Stimulated activated CD4-positive, alpha-beta T cell treated with anti-CD3 and anti-CD28 coated beads, Interleukin-1b, Interleukin-23, amount 100 ng/mL, for 1 hour (primary cell): ENCODE measurements at places on chromosomes 3 and 15.

DNA sequence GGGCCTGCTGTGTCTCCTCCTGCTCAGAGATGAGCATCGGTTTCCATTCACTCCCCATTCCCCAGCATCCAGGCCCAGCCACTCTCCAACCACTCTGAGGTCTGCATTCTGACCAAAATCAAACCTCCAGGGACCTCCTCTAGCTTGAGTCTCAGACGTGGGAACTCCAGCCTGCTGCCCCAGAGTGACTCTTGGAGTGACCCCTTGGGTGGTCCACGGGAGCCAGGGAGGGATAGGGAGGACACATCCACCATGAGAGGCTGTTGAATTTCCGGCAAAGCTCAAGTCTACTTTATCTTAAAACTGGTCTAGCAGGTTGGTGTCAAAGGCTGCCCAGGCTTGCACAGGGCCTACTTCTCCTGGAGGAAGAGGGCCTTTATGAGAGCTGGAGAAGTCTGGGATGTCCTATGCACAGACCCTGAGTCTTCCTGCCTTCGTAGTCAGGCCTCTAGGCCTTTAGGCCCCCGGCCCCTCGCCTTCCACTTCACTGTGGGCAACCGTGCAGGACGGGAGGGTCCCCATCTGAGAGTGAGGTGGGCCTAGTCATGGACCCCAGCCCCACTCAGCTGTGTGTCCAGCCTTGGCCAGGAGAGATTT is 8.9 kb downstream of the CISH start:
- DNase-seq = no peak

- no peak for DNase-seq
Observed at GRCh38 chr3:27553886-27554540, 69.8 kb upstream of the SLC4A7 start.

DNA sequence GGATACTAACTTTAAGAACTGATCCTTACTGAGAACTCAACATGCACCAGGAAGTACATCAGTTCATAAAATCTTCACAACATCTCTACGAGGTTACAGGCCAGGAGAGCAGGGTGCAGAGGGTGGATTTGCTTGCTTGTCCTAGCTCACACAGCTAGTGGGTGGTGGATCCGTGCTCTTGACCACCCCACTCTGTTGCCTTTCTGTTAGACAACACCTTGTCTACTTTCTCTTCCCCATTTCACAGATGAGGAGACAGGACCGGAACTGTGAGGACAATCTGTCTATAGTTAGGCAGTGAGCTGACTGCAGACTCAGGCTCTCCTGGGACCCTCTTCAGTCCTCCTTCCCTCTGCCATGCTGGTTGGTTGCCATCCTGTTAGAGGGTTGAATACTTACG is 221.7 kb upstream of the TLE3 start:
- no peak for DNase-seq

DNA sequence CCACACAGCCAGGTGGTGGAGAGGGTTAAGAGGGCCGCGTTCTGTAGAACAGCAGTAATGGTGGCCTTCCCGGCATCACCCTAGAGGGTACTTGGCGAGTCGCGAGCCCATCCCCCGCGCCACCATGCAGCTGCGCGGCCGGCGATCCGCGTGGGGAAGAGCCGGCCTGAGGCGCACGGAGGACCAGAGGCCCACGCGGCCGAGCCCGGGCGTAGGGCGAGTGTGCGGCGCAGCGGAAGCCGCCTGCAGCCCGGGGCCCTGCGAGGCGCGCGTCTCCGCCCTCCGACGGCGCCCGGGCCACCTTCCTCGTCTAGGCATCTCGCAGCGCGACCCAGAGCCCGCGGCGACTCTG is 423 bp downstream of the TKT start:
- peak; percentile 21 for DNase-seq

DNA sequence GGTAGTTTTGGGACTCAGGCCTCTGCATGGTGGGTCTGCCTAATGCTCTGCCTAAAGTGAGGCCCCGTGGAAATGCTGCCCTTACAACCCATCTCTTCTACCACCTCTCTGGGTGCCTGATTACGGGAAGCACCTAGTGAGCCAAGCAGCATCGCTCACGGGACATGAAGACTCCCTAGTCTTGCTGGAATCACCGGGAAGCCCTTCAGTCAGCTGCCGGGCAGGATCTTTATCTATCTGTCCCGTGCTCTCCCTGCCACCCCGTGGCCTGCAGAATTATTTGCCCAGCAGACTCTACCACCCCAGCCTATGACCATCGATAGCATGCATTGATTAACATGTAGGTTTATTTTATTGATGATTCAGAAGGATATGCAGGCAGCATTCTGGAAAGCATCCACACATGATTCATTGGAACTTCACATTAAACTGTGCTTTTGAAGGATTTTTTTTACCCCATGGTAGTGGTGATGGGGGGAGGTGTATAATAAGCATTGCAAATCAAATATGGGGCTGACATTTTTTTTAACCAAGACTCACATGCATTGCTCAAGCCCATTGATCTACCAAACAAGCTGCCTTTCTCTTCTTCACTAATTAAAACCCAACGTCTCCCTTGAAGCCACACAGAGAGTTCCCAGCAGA is 63.1 kb downstream of the ATP2B2 start:
- DNase-seq = no peak

DNA sequence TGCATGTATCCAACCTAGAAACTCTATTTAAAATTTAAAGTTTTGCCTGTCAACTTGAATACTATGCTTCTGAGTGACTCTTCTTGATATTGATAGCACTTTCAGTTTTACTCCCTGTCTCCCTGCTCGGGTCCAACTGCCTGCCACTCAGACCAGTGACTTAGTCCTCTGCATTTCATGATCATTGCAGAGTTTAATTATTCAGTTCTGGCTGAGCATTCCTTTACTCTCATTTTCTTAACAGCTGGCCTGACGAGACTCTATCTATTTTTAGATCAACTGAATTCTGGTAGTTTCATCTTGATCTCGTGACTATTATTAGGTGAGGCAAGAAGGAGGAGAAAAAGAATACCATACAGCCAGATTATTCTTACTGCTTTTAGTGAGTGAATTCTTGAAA is 617.4 kb downstream of the SI start:
- no peak for DNase-seq

- DNase-seq = no peak
Observed at GRCh38 chr3:150520408-150520807, 25.9 kb downstream of the SERP1 start.

DNA sequence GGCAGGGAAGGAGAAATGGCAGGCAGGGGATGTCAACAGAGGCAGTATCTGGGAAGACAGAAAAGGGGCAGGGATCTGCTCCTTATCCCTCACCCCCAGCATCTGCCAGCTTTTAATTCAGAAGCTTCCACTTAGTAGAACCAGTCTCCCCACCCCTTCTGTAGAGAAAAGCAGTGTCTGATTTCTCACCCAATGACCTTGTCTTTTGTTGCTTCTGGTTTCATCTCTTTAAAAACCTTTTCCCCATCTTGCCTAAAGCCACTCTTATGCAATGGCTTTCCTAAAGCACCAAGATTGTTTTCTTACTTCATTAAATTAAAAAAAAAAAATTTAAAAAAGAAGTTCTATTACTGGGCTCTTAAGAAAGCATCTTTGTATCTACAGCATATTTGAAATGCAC is 27.8 kb downstream of the ARHGEF3 start:
- no peak for DNase-seq

DNA sequence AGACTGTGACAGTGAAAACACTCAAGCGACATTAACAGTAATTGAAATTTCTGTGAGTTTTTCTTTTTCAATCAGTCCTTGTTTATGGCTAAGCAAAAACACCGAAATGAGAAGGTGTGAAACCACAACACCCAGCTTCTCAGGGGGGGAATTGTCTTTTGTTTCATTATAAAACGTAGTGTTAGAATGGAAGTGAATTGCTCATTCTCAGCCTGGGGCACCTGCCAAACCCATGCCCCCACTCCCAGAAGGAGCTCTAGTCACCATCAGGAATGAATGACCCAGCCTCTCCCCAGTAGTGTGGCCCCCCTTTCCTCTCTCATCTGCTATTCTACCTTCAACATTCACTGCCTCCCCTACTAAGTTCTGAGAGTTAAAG is 185.8 kb upstream of the CFAP20DC start:
- DNase-seq = no peak

DNA sequence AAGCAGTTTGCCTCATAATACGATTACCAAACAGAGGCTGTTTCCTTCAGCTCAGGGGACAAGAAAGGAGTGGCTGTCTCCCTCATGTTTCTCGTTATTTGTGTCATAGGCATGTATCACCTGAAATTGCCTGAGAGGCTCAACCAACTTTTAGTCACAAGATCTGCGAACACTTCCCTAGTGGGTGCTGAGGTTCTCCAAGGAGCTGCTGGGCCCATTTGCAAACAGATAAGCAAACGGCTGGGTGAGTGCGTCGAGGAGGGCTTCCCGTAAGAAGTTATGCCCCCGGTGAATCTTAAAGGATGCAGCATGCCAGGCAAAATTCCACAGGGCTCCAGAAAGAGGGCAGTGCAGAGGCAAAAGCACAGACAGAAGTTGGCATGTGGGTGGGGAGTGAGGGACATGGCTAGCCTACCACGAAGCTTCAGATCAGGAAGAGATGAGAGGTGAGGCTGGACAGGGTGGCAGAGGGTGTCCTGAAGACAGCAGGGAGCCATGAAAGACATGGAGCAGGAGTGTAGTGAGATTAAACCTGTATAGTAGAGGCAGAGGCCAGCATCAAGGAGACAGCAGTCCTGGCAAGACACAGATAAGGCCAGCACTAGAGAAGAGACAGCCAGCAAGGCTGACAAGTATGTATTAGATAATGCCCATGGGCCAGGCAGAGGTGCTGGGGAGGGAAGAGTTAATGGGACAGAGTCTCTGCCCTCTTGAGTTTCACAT is 4.0 kb upstream of the GP9 start:
- DNase-seq = no peak

DNA sequence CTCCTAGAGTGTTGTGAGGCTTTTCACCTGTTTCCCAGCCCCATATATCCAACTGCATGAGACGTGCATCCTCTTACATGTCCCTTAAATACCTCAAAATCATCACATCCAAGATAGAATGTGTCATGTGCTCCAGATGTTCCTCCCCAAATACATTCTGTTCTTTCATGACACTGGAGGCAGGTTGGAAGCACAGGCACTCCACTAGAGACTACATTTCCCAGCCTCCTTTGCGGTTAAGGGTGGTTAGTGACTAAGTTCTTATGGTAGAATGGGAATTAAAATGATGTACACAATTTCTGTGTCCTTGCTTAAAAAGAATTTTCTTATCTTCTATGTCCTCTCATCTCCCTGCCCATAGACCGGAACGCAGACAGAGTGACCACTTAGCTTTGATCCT is 34.3 kb downstream of the TMEM40 start:
- DNase-seq = no peak

DNA sequence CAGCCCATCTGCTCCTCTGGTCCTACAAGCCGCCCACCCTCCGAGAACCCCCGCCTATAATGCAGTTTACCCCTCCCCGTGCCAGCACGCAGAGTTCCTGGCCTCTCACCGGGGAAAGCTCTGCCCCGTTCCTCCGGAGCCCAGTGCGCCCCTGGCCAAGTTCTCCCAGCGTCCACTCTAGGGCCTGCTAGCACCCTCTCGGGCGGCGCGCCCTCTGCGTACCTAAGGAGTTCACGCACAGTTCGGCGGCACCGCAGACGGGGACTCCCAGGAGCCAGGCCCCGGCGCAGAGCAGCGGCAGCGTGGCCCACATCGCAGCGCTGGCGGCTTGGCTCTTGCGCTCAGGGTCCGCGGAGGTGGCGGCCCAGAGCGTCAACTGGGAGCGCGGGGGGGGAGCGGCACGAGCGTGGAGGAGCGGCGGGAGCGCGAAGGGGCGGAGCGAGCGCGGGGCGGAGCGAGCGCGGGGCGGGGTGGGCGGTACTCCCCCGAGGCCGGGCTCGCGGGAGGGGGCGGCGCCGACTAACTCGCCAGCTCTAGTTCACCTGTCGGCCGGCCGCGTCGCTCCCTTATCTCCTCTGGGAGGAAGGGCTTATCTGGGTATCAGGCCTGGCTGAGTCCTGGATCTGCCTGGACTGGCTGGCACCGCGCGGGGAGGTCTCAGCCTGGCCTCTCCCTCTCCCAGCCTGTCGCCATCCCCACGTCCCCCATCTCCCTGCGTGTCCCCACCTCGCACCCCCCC is at the start of gene CTSH:
TSS of gene CTSH (minus strand) at position 378 of the 739 bp plus-strand sequence. CDS start at position 313, 65 bp downstream.
- peak; percentile 68 for DNase-seq

- no peak for DNase-seq
Observed at GRCh38 chr3:138371070-138371965, 22.9 kb downstream of the MRAS start.

GRCh38 chr15:45198337-45199135 is 10.8 kb upstream of the SHF start:
- DNase-seq = peak; percentile 87

DNA sequence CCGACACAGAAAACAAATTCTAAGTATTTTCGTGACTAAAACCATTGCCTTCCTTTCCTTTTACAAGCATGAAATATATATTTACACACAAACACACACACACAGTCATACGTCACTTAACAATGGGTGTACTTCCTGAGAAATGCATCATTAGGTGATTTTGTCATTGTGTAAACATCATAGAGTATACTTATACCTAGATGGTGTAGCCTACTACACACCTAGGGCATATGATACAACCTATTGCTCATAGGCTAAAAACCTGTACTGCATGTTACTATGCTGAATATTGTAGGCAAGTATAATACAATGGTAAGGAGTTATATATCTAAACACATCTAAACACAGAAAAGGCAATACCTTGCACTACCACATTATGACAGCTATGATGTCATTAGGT is 28.6 kb downstream of the COL6A5 start:
- DNase-seq = no peak

- no peak for DNase-seq
Observed at GRCh38 chr15:59321000-59321689, 51.5 kb downstream of the MYO1E start.

DNA sequence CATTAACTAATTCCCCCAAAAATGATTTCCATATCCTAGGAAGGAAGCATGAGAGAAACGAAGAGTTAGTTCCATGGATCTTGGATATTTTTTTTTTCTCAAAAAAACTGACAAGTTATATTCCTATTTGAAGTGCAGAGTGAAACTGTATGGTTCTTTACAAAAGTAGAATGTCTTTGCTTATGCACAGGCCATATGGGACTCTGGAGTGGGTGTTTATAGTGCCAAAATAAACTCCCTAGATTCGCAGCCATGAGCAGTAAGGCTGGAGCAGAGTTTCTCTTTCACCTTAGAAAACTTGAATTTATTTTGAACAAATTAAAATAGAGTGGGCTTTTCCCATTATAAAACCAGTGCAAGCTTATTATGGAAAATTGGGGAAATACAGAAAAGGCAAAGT is 239.7 kb downstream of the PDCD6IP start:
- no peak for DNase-seq

GRCh38 chr3:42302924-42303634 is 37.1 kb upstream of the CCK start:
- no peak for DNase-seq
